HuH-7 (cell line): ENCODE measurements at places on chromosomes 11 and 22.

DNA sequence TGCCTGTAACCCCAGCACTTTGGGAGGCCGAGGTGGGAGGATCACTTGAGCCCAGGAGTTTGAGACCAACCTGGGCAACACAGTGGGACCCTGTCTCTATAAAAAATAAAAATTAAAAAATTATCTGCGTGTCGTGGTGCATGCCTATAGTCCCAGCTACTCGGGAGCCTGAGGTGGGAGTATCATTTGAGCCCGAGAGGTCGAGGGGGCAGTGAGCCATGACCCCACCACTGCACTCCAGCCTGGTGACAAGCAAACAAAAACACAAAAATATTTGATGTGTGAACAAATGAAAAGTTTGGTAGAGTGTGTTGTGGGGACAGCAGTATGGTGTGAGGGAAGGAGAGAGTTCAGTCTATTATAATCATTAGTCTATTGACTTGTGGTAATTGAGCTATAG lies 90.8 kb upstream of the PARVA start:
- DNase-seq: no peak

- DNase-seq: no peak
Observed at GRCh38 chr11:30566482-30566881, 19.7 kb downstream of the MPPED2 start.

DNA sequence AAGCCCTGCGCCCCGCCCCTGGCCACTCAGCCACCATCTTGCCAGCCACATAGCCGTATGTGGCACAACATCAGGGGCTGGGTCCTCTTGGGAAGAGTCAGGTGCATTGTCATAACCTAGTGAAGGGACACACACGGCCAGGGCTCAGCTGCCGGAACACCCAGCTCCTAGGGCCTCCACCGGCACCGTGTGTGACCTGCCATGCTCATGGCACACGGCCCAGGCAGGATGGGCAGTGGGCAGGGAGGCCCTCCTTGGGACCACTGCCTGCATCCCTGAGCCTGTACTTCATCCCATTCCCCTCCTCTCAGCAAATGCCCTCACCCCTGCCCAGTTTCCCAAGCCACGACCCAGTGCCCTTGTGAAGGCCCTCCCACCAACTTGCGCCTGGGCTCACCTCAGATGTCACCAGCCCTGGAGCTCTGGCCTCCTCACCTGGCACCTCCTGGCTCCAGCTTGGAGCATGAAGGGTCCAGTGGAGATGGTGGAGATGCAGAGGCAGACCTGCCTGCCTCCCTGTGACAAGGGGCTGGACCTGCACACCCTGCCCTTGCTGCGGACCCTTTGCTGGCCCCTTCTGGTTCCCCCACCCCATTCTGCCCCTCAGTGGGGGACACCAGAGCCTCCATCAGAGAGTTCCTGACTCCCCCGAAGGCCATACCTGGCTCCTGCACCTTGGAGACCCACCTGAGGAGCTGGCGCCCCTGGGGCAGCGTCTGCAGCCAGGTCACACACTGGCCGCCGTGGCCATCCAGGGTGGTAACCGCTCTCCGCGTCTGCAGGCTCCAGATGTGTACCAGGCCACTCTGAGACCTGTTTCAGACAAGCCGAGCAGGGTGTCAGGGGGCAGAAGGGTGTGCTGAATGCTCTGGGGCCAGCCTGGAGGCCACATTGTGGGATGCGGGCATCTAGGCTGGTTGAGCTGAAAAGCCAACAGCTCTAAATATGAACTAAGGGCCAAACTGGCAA lies 34.5 kb downstream of the GNB1L start:
- no peak for DNase-seq

DNA sequence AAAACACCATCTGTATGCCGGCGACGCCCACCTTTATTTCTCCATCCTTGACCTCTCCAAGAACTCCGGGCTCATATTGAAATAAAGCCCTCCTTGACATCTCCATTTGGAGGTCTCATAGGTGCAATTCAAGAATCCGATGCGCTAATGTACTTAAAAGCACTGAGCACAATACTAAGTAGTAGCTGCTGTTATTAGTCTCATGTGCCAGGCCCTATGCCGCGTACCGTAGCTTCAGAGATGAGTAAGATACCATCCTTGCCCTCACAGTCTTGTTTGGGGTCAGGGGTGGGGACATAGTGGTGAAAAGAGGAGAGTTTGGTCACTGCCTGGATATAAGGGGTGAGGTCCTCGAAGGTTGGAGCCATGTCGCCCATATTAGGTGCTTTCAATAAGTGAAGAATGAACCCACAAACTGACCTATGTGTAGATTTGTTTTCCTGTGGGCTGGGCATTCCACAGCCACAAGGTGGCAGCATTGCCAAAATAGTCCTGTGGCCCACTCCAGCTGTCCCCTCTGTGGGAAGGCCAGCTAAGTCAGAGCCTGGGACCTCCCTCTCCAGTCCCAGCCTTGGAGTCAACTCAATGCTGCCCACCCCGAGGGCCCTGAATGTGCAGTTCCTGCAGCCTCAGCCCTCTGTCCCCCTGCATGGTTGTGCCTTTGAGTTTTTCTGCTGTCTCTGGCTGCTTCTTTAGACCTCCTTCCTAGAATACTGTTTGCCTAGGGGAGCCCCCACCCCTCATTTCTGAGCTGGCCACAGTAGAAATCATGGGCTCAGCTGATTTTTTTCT lies 6.5 kb downstream of the DCPS start:
- DNase-seq: peak; percentile 82

GRCh38 chr22:39474351-39475111 lies 17.7 kb downstream of the MGAT3 start:
- DNase-seq: no peak

- DNase-seq: no peak
Observed at GRCh38 chr11:44681698-44682097, 45.1 kb upstream of the TSPAN18 start.

DNA sequence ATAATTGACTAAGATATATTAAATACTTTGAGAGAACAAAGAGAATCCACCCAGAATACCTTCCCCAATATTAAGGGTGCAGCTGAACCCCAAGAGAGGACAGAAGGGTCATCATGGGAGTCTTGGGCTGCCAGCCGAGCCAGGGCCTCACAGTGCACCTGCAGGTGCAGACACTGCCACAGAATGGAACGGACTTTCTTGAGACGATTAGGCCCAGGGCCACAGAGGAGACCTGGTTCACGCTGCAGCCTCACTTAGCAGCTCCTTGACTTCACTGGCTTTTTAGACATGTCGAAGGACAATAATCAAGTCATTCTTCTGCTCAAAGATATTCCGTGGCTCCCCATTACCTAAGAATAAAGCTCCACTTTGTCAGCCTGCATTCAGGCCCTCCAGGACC lies 100.6 kb downstream of the PHF21B start:
- DNase-seq: no peak

DNA sequence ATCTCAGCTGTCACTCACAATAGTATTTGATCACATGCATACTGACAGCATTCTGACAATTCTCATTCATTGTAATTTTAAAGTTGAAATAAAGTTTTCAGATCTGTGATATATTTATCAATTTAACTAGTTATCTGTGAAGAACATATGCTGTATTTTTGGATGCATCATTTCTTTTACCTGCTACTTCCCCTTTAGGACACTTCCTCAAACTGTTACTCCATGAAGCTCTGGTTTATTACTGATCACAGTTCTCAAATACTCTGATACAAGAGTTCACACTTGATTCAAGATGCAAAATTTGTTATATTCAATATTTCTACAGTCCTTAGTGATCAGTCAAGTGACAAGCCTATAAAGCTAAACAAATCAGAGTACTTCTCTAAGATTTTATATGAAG lies 1655.2 kb downstream of the LRRC4C start:
- DNase-seq: no peak

GRCh38 chr11:35355102-35355749 lies 64.1 kb downstream of the SLC1A2 start:
- DNase-seq: no peak

DNA sequence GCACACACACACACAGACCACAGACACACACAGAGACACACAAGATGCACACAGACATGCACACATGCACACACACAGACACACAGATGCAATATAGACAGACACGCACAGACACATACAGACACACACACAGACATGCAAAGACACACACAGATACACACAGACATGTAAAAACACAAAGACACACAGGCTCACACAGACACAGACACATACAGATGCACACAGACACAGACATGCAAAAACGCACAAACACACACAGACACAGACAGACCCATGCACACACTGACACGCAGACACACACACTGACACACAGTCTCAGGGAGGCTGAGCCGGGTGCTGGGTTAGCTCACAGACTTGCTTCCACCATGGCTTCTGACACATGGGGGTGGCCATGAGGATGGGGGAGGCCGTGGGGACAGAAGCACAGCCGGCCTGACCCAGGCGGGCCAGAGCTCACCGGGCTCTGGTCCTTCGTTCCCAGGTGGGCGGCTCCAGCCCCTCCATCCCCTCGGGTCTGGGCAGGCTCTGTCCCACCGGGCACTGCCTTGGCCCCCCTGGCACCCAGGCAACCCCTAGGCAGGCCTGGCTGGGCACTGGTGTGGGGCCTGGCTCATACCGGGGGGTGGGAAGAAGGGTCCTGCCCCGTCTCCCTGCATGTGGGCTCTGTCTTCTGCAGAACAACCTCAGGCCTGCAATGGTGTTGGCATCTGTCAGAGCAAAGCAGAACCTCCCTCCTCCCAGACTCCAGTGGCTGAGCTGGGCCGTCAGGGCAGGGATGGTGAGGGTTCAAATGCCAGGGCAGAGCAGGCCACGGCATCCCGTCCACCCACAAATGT lies 1489.5 kb downstream of the BRD1 start:
- DNase-seq: no peak

DNA sequence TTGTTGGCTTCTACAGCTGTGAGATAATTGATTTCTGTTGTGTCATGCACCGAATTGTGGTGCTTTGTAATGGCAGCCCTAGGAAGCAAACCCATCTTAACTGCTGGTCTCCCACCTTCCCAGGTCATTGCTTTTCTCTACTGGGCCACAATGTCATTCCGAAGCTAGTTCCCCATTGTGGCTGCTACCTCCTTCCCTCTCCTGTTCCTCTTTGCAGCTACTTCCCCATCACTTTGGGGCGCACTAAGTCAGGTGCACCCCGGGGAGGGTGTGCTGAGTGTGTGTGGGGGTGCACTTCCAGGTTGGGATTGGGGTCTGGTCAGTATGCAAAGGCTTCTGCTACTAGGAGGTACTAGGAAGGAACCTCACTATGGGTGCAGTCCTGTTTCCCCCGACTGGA lies 109.3 kb downstream of the ST3GAL4 start:
- no peak for DNase-seq

- DNase-seq: peak; percentile 8
Observed at GRCh38 chr11:109853156-109853776, 239.9 kb upstream of the ZC3H12C start.

DNA sequence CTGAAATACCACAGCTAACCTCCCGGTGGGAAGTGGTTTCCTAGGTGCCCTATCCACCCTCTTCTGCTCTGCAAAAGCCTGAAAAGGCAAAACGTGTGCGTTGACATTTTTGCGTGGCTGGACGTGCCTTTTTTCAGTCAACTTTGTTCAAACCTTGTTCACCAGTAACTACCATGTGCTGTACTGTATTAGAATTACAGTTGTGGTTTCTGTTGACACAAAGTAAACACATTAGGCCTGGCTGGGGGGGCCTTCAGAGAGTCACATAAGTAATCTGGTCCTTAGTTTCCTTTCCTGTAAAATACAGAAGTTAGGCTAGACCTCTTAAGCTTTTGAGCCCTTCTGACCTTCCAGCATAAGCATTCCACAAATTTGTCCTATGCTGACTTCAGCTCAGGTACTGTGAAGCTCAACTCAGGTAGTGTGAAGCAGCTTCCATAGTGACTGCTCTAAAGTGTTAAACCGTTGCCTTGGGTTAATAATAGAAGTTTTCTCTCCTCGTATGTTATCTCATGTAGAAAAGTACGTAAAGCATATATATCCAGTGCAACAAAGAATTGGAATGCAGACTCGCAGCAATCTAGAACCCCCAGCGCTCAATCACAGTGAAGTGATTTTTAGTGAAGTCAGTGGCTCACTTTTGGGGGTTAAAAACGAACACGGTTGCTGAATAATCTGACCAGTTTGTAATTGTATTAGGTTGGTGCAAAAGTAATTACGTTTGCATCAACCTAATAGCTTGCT lies 1.8 kb downstream of the EWSR1 start:
- peak; percentile 30 for DNase-seq

DNA sequence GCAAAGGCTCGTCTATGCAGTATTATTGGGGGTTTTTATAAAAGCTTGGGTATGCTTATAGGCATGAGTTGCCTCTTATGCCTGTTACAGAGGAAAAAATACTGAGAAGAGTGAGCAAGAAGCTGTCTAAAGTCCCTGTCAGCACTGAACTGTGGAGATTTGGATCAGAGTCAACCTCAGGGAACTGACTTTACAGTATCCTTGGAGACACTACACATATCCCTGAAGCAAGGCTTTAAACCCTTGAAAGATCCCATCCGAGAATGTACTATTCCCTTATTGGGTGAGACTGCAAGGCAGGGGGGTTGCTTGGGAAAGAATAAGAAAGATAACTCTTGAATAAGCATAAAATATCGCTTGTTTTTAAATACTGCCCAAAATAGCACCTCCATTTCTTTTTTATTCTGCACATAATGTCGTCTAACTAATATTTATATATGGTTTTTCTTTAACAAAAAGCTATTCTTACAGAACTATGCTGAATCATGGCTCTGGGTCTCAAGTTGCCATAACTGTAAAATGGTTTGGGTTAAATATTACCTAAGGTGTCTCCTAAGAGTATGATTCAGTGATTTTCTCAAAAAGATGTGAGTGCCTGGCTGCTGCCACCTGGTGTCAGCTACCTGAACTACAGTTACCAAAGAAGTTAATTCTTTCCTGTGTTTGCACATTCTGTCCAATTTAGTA lies 1062.8 kb downstream of the DLG2 start:
- peak; percentile 35 for DNase-seq

DNA sequence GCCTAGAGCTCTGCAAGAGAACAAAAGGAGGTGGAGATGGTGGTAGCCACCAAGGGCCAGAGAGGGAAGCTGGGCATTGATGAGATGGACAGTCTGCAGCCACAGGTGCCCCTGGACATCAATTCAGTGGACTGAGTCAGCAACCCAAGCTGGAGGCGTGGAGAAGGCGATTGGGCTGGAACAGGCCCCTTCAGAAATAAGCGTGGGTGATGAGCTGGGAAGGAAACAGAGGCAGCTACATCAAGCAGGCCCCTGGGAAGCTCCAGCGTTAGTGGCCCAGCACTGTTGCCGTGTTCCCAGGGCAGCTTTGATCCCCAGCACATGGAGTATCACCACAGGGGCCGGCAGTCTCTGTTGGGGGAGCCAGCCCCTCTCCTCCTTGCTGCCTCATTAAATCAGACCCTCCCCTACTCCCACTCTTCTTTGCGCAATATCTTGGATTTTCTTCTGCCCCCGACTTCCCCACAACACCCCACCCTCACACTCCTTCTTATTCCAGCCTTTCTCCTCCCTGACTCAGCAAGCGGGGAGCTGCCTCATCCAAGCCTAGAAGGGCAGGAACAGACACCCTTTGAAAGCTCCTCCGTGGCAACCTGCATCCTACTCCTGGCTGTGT lies 31.7 kb upstream of the OAF start:
- no peak for DNase-seq

- no peak for DNase-seq
Observed at GRCh38 chr11:130609121-130610035, 160.9 kb downstream of the ADAMTS15 start.
